ENCODE measurements at places on chromosomes 5 and 9. TPM values are rescaled to one million over a fixed set of nuclear protein-coding genes. Genes with fewer than 3 reads are reported as not detected.

- no peak for DNase-seq
Observed at GRCh38 chr5:112183103-112183711, 235.9 kb downstream of the EPB41L4A start.

GRCh38 chr9:78806492-78807160 lies 509.7 kb downstream of the PSAT1 start:
- peak; percentile 8 for DNase-seq

DNA sequence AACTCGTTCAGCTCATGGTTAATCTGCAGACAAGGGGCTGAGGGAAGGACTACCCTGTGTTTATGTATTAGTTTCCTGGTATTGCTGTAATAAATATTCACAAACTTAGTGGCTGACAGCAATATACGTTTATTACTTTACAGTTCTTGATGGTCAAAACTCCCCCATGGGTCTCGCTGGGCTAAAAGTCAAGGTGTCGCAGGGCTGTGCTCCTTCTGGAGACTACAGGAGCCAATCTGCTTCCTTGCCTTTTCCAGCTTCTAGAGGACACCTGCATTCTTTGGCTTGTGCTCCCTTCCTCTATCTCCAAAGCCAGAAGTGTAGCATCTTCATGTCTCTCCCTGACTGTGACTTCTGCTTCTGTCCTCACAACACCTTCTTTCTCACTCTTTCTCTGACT lies 653.8 kb upstream of the RIOK2 start:
- DNase-seq, result peak; percentile 59

DNA sequence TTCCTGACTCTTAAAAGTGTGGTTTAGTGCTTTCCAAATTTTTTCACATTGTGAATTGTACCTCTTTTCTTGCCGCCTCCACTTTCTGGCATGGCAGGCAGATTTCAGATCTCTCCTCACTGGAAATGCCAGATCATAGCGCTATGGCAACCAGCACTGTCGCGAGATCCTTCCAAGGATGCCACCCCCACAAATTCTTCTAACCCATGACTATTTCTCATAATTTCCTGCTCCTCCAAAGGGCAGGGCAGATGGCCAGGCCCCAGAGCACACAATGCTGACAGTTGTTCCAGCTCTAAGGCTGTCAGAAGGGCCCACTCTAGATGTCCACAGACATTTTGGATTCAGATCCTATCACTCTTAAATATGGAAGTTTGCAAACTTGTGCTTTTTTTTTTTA lies 446.2 kb upstream of the RIOK2 start:
- peak; percentile 50 for DNase-seq

- DNase-seq, result no peak
Observed at GRCh38 chr5:155556700-155557099, 543.1 kb downstream of the KIF4B start.

DNA sequence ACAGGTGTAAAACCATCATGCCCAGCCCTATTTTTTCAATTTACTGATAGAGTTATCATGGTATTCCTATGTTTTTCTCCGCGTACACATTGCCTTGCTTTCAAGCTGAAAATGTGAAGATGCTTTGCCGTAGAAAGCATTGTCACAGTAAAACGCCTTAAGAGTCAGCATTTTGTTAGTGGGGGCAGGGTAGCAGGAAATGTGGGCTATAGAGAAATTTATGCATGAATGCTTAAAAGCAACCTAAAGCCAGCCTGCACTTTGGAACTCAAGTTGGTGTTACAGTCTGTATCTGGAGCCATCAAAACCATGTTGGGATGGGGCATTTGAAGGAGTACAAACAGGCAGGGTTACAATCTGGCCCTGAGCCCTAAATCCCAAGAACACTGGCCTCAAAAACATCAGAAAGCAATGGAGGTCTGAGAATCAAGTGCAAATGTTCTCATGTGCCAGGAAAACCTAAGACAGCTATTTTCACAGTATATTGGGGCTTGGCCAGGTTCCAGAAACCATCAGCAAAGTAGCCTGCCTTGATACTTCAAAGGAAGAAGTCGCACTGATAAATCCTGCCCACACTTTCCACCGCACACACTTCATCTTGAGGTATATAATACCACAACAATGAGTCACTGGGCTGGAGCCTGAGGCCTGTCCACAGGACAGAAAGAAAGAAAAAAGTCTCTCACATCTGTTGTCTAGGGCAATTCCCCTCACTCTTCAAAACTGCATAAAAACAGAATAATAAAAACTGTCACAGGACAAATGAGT lies 313.8 kb downstream of the ENC1 start:
- peak; percentile 15 for DNase-seq

- no peak for DNase-seq
Observed at GRCh38 chr9:135605238-135605781, 34.0 kb downstream of the GLT6D1 start.

- no peak for DNase-seq
Observed at GRCh38 chr9:123373447-123373923, 17.5 kb downstream of the CRB2 start.

DNA sequence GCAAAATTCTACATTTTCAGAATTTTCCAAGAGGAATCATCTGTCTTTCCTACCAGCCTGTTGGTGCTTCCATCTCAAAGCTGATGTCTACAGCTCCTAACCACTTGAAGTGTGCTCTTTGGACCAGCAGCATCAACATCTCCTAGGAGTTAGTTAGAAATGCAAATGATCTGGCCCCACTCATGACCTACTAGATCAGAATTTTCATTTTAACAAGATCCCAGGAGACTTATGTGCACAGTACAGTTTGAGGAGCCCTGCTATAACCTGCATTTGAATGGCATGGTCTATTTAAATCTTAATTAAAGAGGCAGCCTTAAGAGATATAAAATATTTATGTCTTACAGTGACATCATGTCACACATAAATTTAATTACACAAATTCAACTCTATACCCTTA lies 33.8 kb downstream of the ITK start:
- no peak for DNase-seq

DNA sequence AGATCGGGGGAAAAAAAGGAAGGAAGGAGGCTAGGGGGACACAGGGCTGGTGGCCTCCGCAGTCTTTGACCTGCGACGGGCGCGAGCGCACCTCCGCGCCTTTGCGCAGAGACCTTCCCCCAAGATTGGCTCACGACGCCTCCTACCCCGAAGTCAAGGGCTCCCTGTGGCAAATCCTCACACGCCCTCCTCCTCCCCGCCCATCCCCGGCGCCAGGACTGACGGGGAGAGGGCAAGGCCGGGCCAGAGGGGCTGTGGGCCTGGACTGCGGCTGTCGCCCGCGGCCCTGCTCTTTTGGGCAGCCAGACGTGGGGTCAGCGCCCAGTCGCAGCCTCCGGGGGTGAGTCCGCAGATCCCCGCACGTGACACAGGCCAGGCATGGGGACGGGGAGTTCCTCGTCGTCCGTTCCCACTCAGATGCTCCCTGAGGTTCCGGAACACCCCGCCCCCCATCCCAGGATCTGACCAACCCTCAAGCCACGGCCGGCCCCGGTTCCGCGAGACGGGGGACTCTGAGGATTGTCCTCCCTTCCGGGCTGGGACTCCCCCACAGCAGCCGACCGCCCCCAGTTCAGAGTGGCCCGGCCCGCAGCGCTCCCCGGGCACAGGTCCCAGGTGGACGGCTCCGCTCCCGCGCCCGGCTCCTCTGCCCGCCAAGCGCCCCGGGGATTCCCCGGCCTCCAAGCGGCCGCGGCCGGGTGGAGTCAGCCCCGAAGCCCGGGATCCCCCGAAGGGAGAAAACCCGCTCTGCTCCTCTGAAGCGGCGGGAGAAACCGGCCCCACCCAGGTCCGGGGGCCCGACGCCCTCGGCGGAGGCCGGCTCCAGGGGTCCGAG lies 543 bp upstream of the ANKRD33B start:
- DNase-seq, result no peak

GRCh38 chr9:95605101-95605500 lies 88.3 kb upstream of the PTCH1 start:
- DNase-seq, result no peak

DNA sequence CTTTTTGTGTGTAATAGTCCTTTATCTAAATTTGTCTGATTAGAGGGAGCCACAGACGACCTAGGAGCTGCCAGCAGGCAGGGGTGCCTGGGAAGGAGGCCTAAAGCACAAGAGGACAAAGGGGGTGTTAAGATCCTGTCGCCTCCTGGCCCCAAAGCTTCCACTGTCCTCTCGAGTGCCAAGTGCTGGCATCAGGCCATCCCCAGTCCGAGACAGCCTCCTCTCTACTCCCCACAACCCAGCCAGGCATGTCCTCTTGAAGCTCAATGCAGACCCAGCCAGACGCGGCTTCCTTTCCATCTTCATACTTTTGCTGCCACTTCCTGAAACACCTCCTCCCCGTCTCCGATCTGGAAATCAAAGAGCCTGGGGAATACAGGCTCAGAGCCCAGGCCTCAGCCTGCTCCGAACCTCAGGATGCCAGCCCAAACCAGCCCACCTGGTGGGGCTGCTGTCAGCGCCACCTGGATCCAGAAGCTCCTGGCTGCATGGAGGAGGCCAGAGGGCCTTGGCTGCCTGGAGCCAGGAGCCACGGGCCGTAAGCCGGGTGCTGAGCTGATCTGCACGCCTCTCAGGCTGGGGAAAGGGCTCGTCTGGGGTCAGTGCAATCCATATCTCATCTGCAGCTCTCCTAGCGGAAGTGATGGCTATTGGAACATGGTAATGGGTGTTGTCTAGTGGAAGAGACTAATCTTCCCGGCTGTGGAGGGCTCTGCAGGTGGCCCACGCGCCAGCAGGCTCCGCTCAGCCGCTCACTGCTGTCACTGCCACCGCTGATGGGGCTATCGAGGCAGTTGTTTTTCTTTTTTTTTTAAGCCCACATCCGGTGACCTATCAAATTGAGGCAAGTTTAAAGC lies 60.2 kb upstream of the FUBP3 start:
- DNase-seq, result no peak

DNA sequence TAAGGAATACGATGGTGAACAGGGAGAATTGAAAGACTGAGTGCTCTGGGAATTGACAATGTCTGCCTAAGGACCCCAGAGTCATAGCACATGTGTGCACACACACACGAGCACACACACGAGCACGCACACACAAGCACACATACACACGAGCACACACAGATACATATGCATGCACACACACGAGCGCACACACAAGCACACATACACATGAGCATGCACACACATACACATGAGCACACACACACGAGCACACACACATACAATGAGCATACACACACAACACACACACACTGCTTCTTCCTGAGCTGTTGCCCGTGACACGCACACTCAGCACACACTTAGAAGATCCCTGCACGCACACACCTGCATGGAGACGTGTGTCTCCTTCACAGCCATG lies 10.9 kb upstream of the UNC5A start:
- DNase-seq, result no peak

GRCh38 chr5:68544091-68544647 lies 328.6 kb downstream of the PIK3R1 start:
- DNase-seq, result no peak

GRCh38 chr9:94619026-94619425 lies 20.3 kb downstream of the FBP1 start:
- no peak for DNase-seq

- no peak for DNase-seq
Observed at GRCh38 chr9:35869621-35870216, 482 bp downstream of the OR13J1 start.

- DNase-seq, result no peak
Observed at GRCh38 chr9:19615036-19615624, 173.7 kb downstream of the SLC24A2 start.

GRCh38 chr9:132752877-132753592 lies 82.8 kb downstream of the GTF3C4 start:
- no peak for DNase-seq

- DNase-seq, result no peak
Observed at GRCh38 chr5:142974409-142974808, 204.2 kb downstream of the ARHGAP26 start.

- no peak for DNase-seq
Observed at GRCh38 chr9:126531035-126531571, 82.6 kb upstream of the LMX1B start.

GRCh38 chr9:127521919-127522304 lies 70.6 kb downstream of the LRSAM1 start:
- no peak for DNase-seq

DNA sequence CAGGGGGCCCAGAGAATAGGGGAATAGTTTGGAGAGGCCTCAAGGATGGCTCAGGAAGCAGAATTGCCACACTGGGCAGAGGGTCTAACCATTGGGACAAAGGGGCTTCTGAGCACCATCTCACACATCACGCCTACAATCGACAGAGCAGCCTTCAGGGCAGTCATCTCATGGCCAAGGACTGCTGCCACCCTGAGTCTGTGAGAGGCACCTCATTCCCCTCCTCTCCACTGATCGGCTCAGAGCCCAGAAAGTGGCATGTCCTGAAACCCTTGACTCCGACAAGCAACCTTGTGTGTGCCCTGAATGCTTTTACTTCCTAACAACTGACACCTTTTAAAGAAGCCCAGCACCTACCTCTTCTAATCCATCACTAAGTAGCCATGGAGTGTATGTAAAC lies 128.9 kb upstream of the PTPN3 start:
- no peak for DNase-seq

GRCh38 chr9:84235511-84235910 lies 105.0 kb downstream of the SLC28A3 start:
- no peak for DNase-seq

- DNase-seq, result no peak
Observed at GRCh38 chr5:168881427-168882149, 302.4 kb upstream of the PANK3 start.

GRCh38 chr5:107430071-107430625 lies 240.6 kb downstream of the EFNA5 start:
- peak; percentile 15 for DNase-seq

DNA sequence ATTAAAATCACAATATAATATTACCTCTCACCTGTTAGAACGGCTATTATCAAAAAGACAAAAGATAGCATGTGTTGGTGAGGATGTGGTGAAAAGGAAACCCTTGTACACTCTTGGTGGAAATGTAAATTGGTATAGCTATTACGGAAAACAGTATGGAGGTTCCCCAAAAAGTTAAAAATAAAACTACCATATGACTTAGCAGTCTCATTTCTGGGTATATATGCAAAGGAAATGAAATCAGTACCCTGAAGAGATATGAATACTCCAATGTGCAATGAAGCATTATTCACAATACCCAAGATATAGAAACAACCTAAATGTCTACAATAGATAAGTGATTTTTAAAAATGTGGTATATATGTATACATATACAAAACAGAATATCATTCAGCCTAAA lies 199.9 kb downstream of the SNX18 start:
- no peak for DNase-seq

- no peak for DNase-seq
Observed at GRCh38 chr5:167916261-167916691, 375.2 kb upstream of the WWC1 start.

DNA sequence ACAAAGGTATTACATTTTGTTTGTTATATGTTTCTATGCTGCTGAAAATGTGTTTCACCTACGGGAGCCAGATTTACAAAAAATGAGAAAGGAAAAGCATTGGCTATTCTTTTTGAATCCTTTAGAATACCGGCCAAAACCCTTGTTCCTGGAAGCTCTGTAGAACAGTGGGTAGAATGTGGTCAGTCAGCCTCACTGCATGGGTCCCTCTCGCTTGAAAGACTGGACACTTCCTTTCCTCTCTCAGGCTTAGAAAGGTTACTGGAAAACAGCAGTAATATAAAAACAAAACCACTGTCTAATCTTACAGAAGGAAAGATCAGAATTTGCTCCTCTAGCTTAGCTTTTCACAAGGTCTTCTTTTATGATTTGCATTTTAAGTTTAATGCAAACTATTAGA lies 45.1 kb downstream of the OSTF1 start:
- no peak for DNase-seq

Gene NEUROG1
- not detected for polyA plus RNA-seq

Gene UHRF2
- polyA plus RNA-seq, result 49.3 TPM

Gene CATSPER3
- polyA plus RNA-seq, result 0.48 TPM

Gene SAPCD2
- polyA plus RNA-seq, result 2.9 TPM

Gene C9
- 0.62 TPM for polyA plus RNA-seq

Gene CDC25C
- polyA plus RNA-seq, result 1.9 TPM

Gene SLC27A6
- polyA plus RNA-seq, result 1.1 TPM

Gene GPX3
- 67.5 TPM for polyA plus RNA-seq

Gene LMX1B
- polyA plus RNA-seq, result not detected

Gene SPRY4
- polyA plus RNA-seq, result 40.1 TPM

Gene PIK3R1
- 63.0 TPM for polyA plus RNA-seq
